NCI-H1048 (cell line): ENCODE measurements at places on chromosomes 13 and 19.

- no peak for DNase-seq
Observed at GRCh38 chr13:20291675-20292074, 59.6 kb upstream of the GJB6 start.

DNA sequence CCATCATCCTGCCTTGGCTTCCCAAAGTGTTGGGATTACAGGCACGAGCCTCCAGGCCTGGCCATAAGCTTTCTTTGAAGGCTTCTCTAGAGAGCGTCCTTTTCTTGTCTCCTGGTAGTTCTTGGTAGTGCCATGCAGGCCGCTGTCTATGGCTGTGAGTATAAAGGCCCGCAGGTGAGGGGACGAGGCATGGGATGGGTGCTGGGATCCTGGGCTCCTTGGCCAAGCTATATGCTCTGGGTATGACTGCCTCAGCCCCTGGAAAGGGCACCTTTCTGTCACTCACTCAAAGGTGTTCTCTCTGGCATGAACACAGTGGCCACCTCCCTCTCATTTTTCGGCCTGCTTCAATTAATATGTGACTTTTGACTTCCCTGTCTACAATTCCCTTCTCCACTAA is 6.3 kb upstream of the ABCC4 start:
- no peak for DNase-seq

DNA sequence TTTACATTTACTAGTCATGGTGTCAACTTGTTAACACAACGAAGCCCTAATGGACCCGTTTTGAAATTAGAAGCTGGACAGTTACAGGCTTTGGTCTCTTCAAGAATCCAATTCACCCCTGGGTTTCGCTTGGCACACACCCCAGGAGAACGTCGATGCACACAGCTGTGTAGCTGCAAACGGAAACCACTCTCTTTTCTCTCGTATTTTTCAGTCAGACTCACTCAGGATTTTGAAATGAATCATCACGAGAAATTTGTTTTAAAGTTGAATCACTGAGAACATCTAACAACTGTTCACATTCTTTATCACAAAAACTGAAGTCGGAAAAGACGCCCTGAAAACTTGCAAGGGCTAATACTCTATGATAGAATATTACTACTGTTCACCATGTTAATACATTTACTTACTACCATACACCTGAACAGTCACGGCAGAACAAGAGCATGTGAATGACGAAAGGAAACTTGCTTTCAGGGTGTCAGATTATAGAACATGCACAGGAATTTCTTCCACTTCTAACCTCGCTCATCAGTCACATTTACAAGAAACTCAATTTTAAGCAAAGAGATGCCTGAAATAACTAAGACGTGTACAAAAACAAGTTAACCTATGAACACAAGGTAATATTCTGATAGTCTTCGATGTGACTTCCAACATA is 4.7 kb downstream of the PNMA8A start:
- no peak for DNase-seq

GRCh38 chr13:114286808-114287207 is 5.4 kb downstream of the UPF3A start:
- DNase-seq: no peak

DNA sequence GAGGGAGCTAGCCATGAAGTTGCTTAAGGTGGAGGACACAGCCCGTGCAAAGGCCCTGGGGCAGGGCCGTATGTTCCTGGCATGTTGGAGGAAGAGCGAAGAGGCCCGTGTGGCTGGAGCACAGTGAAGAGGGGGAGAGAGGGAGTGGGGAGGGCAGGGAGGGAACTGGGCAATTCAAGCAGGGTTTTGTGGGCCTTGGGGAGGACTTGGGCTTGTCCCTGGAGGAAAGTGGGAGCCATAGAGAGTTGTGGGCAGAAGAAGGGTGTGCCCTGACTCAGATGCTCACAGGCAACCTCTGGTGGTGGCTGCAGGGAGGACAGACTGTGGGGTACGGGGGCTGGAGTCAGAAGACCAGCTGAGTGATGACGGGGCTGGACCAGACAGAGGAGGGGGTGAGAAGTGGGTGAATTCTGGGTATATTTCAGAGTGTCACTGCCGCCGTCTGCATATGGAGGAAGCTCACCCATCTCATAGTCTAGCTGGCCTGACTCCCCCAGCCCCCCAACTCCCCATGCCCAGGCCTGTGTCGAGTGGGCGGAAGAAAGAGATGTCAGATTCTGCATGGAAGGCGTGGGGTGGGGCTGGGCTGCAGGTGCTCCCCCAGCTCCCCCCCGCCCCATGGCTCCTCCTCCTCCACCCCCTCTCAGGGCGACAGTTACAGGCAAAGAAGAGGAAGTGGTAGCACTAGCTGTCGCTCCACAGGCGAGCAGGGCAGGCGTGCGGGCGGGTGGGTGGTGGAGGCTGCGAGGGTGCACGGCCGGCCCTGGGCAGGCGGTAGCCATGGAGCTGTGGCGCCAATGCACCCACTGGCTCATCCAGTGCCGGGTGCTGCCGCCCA is at the start of gene VAV1:
Gene VAV1, plus strand, starts transcription at position 681 of the 838 bp plus-strand sequence. Its CDS starts 100 bp downstream, at position 781.
- no peak for DNase-seq

DNA sequence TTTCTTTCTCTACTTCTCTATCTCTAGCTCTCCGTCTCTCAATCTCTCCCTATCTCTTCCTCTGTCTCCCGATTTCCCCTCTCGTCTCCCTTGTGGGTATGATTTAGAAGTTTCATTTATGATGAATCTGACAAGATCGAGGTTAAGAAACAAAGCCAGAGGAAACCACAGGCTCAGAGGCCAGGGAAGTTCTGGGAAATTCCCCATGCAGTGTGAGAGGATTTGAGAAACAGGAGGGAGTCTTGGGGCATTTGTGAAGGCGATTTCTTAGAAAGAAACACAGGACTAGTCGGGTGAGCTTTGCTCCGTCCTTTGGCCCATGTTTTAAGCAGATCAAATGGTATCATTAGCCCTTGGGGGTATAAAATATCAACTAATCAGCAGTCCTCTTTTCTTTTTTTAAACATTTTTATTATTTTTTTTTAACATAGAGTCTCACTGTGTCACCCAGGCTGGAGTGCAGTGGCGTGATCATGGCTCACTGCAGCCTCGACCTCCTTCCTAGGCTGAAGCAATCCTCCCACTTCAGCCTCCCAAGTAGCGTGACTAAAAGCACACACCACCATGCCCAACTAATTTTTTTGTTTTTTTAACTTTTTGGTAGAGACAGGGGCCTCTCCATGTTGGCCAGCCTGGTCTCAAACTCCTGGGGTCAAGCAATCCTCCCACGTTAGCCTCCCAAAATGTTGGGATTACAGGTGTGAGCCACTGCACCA is 25.8 kb downstream of the TNFSF9 start:
- DNase-seq: no peak

DNA sequence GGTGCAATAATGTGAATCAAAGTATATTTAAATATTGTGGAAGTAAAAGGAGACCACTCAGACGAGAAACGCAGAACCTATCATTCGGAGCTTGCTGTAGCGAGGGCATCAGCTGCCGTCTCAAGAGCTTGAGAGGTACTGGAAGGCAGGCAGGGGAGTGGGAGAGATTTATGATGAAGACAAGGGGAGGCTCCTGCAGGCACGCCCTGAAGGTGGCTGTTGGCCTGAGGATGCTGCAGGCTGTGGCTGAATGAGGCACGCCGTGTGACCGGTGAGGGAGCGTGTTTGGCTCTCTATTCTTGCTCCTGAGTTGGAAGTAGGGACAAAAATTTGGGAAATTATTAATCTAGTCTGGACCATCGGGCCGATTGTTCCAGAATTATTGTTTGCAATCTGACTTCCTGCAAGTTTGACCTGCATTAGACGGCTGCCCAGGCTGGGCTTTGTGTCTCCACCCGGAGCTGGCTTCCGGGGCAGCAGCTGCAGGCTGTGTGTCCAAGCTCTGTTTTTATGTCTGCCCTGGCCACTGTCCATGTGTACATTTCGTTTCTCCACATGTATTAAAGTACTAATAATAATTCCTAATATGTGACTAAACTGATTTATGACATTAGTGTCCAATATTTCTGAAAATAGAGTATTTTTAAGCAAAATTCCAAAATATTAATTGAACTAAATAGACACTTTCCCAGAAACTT is 91.1 kb upstream of the ANKRD10 start:
- DNase-seq: no peak

DNA sequence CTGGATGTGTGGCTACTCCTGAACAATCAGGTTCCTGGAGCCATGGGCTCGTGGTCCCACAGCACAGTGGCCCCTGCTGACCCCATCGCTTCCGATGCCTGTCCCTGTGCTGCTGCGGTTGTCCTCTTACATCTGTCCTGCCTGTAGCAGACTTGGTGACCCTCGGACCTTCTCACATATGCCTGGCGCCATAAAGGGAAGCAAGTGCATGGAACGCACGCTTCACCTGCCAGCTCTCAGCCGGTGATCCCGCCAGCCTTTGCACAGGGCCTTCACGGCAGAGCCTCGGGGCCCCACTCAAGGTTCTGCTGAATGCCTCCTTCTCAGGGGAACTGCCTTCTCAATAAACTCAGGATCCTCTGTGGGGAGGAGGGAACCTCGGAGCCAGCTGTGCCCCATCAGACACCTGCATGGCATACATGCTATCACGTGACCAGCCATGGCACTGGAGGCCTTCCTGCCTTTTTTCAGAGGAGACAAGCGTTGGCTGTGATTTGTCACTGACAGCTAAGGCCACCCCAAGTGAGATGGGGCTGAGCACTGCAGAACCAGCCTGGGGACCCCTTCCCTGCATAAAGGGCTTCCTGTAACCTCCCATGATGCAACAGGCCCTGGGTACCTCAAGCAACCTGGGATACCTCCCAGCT is 24.3 kb downstream of the PEPD start:
- no peak for DNase-seq

DNA sequence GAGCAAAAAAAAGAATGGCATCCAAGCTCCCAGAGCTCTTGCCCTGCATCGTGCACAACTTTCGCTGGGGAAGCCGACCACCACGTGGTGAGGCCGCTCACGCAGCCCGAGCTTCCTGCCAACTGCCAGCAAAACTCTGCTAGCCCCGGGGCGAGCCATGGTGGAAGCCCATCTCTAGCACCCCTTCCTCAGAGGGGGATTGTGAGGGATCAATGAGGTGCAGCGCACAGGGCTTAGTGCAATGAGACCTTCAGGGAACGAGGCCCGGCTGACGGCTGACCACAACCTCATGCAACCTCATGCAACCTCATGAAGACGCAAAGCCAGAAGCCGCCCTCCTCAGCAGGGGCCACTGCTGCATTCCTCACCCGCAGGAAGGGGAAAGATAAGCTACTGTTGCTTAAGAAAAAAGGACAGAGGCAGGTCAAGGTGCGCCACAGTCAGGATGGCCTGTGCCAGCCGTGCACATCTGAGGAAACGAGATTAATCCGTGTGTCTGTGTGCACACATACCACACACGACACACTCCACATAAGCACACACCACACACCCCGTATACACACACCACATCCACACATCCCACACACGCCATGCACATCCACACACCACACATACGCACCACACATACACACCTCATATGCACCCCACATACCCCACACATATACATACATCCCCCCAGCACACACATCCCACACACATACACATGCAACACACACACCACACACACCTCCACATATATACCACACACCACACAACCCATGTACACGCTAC is 9.6 kb downstream of the HSPBP1 start:
- DNase-seq: no peak

- peak; percentile 39 for DNase-seq
Observed at GRCh38 chr19:4304538-4305256, at the start of gene FSD1. Gene FSD1 (plus strand): TSS chr19:4304598. CDS start chr19:4304747, 149 bp downstream.
